Mammary microvascular endothelial cell (primary cell): ENCODE measurements at places on chromosomes 6 and 20. TPM values are rescaled to one million over a fixed set of nuclear protein-coding genes. Genes with fewer than 3 reads are reported as not detected.

Gene JAG1
- total RNA-seq, result 88.9 and 96.5 TPM in 2 replicates

Gene MICA
- 4.7 and 5.2 TPM in 2 replicates for total RNA-seq

Gene HDDC2
- 20.0 and 24.2 TPM in 2 replicates for total RNA-seq

Gene TMC2
- not detected in 2 replicates for total RNA-seq

Gene TUBB2B
- total RNA-seq, result 14.3 and 15.9 TPM in 2 replicates

Gene ERVFRD-1
- 6.5 and 7.2 TPM in 2 replicates for total RNA-seq

Gene REM1
- total RNA-seq, result not detected in 2 replicates

Gene VSX1
- not detected in 2 replicates for total RNA-seq

Gene ID4
- total RNA-seq, result 0.20 and 0.47 TPM in 2 replicates

Gene NT5DC1
- total RNA-seq, result 8.4 and 13.8 TPM in 2 replicates

Gene SLC22A1
- not detected in 2 replicates for total RNA-seq

Gene RNF8
- total RNA-seq, result 12.6 and 19.5 TPM in 2 replicates

Gene HDGFL1
- not detected in 2 replicates for total RNA-seq

Gene PDE7B
- total RNA-seq, result 31.6 and 36.8 TPM in 2 replicates

Gene EPPIN
- not detected in 2 replicates for total RNA-seq
